HT1080 (cell line): ENCODE measurements at places on chromosomes 3 and 15. TPM values are rescaled to one million over a fixed set of nuclear protein-coding genes. Genes with fewer than 3 reads are reported as not detected.
A peak's percentile ranks its signal among the peaks of the same experiment; 100 is the strongest.

DNA sequence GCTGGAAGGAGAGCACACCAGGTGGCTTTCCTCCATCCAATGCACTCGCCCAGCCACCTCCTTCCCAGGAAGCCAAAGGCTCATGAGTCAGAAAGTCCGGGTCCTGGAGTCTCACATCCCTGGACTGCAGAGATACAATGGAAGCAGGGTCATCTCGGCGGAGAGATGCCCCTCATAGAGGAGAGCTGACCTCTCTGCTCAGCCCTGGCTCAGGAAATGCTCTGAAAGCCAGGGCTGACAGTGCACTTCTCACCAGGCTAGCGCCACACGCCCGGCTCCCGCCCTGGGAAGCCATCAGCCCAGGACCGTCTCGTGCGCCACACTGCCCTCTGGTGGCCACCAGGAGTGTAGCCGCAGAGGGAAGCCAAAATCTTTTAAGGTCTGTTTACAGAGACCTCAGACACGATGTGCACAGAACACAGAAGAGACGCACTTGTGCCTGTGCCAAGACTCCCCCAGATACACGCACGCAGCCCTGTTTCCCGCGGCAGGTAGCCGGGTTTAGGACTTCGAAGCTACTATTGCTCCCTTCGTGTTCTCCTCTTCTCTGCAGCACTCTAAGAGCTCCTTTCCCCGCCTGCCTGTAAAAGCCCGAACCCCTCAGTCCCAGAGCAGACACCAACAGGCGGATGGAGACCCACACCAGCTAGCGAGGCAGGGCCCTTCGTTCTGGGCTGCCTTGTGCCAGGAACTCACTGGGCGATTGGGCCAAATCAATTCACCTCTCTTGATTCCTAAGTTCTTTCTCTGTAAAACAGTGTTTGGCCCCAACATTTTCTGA, 9.7 kb downstream of the NTRK3 start:
- DNase-seq = peak; percentile 62

GRCh38 chr3:57958642-57959422, 49.4 kb upstream of the FLNB start:
- DNase-seq = peak; percentile 87

DNA sequence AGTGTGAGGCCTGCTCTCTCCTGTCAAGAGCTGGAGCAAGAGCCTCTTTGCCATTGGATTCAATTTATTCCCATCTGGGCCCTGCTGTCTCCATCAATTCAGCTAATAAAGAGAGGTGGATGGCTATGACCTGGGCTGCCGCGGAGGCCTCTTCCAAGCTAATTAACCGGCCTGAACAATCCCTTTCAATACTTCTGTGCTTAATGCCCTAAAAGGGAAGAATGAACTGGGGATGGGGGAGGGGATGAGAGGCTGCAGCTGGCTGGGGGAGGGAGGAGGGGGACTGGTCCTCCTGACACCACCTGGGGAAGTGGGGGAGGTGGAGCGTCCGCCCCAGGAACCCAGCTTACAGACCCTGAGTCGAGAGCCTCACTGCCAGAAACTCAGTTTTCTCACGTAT, 33.4 kb upstream of the PRR23E start:
- no peak for DNase-seq

DNA sequence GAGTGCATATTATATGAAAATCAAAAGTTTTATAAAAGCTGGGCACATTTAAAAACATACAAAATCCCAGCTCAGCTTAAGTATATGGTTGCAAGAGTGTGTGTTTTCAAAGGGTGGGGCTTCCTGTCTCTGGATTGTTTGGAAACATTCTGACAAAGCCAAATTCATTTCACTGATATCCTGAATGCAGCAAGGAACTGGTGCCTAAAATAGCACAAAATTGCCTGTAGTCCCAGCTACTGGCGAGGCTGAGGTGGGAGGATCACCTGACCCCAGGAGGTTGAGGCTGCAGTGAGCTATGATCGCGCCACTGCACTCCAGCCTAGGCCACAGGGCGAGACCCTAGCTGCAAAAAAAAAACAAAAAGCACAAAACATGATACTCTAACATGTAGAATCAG, 13.0 kb upstream of the TJP1 start:
- peak; percentile 37 for DNase-seq

DNA sequence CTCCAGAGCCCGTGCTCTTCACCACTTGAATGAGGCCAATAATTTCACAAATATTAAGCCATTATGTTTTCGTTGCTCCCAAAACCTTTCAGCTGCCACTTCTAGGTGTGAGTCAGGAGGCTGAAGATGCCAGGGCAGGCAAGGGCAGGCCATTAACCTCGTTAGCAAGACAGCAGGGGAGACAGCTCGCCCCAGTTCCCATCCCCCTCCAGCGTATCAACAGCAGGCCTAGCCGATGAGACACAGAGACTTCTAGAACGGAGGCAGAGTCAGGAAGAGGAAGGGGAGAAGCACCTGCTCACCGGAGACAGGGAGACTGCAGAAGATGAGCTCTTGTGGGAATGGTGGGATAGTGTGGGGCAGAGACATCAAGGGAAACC, 28.0 kb upstream of the PLA2G4E start:
- DNase-seq = no peak

- peak; percentile 59 for DNase-seq
These were observed 136.4 kb upstream of the GOLGA6L4 start for GRCh38 chr15:84099181-84099580.

DNA sequence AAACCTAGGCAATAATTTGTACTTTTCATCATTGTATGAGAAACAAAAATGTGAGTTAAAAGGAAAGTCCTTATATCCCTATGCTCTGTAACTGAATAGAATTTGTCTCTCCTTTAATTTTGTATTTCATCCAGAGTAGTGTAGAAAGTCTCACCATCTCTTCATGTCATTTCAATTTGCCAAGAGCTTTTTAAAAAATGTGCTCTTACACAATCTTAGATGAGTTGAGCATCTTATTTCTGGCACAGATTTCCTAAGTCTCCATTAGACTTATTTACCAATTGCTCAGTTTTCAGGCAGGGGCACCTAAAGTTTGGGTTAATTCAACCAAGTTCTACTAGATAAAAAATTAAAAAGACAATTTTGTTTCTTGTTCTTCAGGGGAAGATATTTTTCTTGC, 201.5 kb upstream of the RBMS3 start:
- no peak for DNase-seq

GRCh38 chr3:57030721-57031120, 29.7 kb upstream of the SPATA12 start:
- DNase-seq = no peak

DNA sequence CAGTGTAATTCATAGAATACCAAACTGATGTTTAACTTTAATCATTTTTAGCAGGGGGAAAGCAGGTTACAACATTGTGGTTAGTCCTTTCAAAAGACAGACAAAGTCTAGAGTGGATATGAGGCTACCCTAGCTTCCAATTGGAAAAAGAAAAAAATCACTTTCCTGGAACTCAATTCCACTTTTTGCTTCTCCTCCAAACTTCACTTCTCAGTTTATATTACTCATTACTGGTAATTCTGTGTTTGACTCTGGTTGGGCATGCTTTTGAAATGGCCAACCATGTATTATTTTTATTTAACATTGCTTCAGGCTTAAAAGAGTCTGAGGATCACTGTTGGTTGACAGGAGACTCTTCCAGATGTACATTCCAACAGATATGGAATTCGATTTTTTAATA, 84.8 kb downstream of the RAP2B start:
- no peak for DNase-seq

DNA sequence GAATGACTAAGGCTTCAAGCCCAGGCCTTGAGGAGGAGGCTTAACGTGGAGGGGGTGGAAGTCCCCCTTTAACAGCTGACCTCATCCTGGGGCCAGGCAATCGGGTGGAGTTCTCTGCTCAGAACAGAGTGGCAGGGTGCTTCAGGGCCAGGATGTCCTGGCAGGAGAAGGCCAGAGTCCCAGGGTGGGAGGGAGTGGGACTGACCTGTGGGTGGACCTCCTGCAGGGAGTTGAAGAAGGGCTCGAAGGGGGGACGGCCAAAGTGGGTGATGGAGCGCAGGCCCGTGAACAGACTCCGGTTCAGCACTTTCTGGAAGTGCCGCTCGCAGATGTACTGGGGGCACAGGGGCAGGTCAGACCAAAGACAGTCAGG, 19.6 kb downstream of the DUOX2 start:
- no peak for DNase-seq

GRCh38 chr15:93942269-93942694, 289.1 kb upstream of the MCTP2 start:
- no peak for DNase-seq

DNA sequence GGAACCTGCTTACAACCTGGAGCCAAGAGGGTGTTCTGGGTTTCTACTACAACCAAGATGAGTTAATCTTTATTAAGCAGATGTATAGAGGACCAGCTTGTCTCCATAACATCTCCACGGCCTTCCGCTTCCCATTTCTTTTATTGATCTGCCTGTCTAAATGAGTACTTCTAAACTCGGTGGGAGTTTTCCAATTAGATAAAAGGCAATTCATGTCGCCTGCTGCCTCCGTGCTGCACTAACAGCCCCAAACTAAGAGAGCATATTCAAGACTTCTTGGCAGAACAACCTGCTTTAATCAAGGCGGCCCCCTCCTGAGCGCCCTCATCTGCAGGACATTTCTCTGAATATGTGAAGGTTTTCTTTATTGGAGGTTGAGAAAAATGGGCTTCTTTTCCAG, 270.1 kb downstream of the PDCD6IP start:
- DNase-seq = no peak

DNA sequence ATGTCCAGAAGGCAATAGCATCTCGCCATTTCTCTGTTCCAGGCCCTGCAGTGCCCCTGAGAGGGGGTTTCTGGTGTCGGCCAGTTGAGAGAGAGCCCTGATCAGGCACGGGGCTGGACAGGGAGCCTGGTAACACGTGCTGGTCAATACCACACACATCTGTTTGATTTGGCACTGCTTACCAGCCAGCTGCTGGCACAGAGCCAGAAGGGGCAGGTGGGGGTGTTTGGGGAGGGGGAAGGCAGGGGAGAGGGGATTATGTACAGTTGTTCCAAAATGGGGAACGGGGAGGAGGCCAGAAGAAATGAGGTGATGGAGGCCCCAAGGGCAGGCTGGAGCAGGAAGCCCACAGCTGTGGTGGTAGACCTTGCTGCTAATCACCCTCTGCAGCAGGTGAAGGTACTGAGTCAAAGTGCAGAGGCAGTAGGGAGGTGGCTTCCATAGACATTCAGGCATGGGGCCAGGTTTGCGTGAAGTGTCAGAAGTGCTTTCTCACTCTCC, 153.5 kb upstream of the LPP start:
- no peak for DNase-seq

- no peak for DNase-seq
These were observed 337.1 kb upstream of the NECTIN3 start for GRCh38 chr3:110734524-110734923.

DNA sequence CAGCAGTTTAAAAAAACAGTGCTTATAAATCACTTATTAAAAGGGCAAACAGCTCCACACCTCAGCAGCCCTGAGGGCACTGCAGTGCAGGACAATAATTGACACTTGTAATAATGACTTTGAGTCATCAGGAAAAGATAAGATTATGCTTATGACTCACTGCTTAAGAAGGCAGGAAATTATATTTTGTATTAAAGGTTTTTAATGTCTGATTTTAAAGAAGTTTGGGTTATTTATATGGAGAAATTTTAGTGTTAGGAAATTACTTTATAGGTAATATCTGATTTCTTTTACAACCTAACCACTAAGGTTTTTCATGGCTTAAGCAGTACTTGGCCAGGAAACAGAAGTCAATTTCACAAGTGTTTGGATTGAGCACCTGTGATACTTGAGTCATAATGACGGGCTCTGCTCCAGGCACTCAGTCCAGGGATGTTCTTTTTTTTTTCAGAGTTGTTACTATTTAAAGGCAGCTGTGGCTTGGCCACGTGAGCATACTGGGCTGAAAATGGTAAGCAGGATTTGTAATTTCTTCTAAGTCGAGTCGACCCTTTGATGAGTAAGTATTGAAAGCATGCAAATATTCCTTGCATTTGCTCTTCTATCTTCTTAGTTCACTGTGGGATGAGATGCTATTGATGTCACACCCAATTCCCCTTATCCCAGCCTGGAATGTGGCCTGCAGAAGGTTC, 21.6 kb upstream of the SLC6A20 start:
- peak; percentile 99 for DNase-seq

DNA sequence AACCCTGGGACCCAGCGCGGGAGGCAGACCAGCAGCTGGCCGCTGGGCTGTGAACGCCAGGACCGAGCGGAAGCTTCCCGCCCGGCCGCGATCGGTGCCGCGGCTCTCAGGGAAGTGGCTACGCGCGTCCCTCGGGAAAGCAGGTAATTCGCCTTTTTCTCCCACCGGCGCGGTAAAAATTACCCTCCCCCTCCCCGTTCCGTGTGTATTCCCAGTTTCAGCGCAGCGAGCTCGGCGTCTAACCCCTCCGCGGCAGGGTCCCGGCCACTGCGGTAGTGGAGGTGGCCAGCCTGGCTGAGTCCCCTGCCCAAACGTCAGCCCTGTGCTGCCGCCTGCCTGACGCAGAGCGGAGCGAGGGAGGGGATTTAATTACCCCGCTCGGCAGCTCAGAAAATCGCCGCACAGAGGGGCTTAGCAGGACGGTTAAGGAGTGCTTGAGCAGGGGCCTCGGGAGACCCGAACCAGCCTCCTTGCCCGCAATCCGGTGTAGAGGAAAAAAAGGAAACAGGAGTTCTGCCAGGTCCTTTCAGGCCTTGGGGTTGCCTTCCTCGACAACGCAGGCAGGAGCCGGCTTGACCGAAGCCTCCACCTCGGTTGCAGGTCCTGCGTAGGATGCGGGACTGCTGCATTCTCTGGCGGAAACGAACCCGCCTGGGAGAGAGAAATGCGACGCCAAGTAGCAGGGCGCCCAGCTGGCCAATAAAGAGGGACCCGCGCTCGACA, 2.9 kb downstream of the GATA2 start:
- no peak for DNase-seq

DNA sequence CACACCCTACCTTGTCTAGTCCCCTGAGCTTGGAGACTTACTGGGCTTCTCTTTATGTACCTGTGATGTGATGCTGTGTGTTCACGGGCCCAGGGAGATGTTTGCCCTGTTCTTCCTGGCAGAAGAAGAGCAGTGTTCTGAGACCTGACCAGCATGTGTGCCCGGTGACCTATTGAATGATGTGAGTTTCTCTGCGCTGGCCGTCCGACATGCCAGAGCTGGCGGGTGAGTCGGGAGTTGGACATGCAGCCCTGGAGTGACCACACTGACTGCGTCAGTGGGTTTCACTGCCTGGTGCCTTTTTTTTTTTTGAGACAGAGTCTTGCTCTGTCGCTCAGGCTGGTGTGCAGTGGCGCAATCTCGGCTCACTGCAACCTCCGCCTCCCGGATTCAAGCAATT, 42.3 kb downstream of the CGNL1 start:
- peak; percentile 18 for DNase-seq

- DNase-seq = no peak
These were observed 48.4 kb upstream of the SEC22A start for GRCh38 chr3:123153125-123154019.

DNA sequence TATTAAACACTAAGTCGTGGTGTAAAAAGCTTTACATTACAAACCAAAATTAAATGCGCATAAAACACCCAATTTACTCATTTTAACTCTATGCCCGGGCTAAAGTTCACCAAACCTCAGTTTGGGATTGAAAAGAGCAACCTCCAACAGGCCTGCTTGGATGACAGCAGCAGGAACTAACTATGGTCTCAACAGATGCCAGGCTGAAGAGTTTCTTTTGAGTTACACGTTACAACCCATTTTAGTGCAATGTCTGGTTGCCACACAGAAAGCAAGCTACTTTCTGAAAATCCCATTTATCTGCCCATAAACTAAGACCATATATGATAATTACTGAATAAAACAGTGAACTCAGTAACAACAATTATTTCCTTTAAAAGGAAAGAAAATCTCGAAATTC, 2.2 kb downstream of the SATB1 start:
- DNase-seq = no peak

C15orf40 gene
- total RNA-seq = 47.0 and 58.0 TPM in 2 replicates

C3orf20 gene
- 0.05 TPM in 1 of 2 replicates, not detected in the other for total RNA-seq

CDHR4 gene
- total RNA-seq = not detected in 2 replicates

NMNAT3 gene
- total RNA-seq = not detected in 2 replicates

YEATS2 gene
- 37.4 and 44.4 TPM in 2 replicates for total RNA-seq

TRIM42 gene
- not detected in 2 replicates for total RNA-seq
